ENCODE measurements at places on chromosomes 13 and 19. TPM values are rescaled to one million over a fixed set of nuclear protein-coding genes. Genes with fewer than 3 reads are reported as not detected.

DNA sequence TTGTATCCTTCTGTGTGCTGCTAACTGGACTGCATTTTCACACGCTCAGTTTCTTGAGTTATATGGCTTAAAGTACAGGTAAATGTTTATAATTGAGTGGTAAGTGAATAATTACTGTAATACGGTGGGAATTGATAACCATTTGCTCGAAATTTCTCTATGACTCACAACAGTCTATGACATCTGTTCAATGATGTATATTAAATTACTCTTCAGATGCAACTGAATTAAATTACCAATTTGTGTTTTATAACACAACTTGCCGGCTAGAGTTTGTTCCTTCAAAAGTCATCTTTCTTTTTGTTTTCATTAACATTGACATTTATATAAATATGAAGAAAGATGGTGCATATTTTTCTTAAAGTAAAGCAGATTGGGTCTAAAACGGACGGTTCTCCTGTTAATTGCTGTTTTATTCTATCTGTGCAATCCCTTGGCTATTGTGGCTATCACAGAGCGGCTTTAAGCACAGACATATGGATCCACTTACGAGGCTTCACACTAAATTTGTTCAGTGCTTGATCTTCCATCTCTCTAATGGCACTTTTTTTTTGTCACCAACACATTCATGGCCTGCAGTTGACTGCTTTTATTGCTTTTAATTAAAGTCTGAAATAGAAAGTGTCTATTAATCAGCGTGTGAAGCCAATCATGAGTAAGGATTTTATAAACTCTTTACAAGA, 1291.6 kb upstream of the SLC10A2 start:
- no peak for DNase-seq

DNA sequence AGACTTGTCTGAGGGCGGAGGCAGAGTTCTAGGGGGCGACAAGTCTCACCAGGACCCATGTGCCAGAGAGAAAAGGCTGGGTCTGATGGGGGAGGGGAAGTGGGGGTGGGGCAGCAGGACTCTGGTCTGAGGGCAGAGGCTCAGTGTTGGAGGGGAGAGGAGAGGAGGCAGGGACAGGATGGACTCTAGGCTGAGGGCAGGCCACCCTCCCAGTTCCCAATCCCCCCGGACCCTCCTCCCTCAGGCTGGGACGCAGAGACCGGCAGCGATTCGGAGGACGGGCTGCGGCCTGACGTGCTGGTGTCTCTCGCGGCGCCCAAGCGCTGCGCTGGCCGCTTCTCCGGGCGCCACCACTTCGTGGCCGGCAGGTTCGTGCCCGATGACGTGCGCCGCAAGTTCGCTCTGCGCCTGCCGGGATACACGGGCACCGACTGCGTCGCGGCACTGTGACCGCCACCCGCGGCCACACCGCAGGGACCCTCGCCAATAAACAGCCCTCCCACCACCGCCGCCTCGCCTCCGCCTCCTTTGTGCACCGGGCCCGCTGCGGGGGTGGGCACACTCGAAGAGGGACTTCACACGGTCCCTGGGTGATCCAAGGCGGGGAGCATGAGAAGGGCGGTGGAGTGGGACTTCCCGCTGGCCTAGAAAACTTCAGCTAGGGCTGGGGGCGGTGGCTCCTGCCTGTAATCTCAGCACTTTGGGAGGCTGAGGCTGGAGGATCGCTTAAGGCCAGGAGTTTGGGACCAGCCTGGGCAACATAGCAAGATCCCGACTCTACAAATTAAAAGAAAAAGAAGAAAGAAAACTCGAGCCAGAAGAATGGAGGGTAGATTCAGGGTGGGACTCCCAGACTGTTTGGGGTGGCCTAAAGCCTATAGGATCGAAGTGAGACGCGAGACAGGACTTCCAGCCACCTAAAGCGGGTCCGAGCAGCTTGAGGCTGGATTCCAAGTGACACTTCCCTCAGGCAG, 703 bp upstream of the CILP2 start:
- DNase-seq: no peak

DNA sequence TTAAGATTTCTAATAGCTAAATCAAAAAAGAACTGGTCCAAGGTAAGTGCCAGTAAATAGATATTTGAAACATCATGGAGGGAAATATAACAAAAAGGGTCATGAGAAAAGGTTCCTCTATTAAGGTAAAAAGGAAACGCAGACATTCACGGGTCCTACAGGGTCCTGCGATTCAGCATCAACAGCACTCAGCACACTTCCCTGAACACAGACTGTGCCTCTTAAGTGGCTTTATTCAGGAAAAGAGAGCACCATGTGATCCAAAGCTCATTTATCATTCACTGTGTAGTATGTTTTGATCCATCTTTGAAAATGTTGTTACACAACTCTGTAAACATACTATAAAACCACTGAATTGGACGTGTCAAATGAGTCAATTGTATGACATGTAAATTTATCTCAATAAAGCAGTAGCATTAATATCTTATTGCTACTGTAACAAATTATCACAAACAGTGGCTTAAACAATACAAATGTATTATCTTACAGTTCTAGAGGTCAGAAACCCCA, 33.7 kb downstream of the CRYL1 start:
- DNase-seq: no peak

- no peak for DNase-seq
Measured at GRCh38 chr13:30668312-30668711, 50.6 kb downstream of the USPL1 start.

GRCh38 chr19:7349961-7350711, 1.4 kb downstream of the ARHGEF18 start:
- no peak for DNase-seq

GRCh38 chr19:13064092-13064489, 38.6 kb downstream of the LYL1 start:
- no peak for DNase-seq

GRCh38 chr13:26017196-26017921, 34.5 kb downstream of the SHISA2 start:
- DNase-seq: no peak

DNA sequence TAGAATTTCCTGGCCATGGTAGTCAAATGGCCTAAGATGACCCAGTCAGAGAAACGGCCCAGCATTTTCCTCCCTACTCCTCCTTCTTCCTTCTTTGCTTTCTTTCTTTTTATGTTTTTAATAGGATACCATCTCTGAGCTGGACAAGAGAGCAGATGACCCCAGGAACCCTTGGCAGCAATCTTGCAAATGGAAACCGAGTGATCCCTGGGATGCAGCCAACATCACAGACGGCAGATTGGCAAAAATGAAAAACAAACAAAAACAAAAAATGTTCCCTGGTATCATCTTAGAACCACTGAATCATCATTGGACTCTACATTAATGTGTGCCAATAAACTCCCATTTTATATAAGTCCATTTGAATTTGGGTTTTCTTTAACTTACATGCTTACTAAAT, 424.4 kb downstream of the FGF14 start:
- no peak for DNase-seq

- no peak for DNase-seq
Measured at GRCh38 chr19:53647350-53647749, 15.6 kb downstream of the DPRX start.

Gene CBARP
- 14.0 TPM for total RNA-seq

Gene ATP12A
- 0.27 TPM for total RNA-seq

Gene MTIF3
- total RNA-seq: 98.1 TPM

Gene DCT
- 24.9 TPM for total RNA-seq

Gene OR1M1
- total RNA-seq: not detected

Data from lower leg skin (tissue), 4 donors.